ENCODE measurements at places on chromosomes 3 and 15.
A peak's percentile ranks its signal among the peaks of the same experiment; 100 is the strongest.

- DNase-seq, result no peak
Observed at GRCh38 chr15:92158426-92158825, 235.3 kb upstream of the ST8SIA2 start.

DNA sequence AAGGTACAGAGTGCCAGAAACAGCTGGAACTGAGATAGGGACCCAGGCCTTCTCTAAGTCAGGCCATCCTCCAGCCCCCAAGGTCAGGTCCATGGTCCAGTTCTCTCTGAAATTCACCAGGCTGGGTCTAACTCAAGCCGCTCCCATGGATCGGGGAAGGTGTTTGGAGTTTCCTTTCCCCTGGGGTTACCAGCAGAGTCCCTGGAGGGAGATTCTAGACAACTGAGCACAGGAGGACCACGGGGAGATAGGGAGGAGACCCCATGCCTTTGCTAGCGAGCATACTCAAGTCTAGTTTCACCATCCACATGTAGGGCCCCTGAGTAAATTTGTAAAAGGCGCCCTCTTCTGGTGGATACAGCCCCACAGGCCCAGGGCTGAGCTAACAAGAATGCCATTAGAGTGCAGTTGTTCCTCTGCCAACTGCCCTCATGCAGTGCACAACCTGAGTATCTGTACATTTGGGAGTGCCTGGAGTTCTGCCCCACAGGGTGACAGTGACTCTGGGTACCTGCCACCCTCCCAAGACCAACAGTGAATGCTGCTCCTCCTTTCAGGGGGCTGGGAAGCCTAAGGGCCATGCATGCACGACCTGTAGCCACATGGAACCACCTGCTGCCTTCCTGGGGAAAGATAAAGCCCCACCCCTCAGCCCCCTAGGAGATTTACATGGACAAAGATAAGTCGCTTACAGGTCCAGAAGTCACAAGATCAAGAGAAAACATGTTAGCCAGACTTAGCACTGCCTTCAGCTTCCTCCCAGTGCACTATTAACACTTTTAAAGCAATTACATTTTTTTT is 89.0 kb downstream of the IQSEC1 start:
- DNase-seq, result no peak

GRCh38 chr15:64634027-64634426 is 141.4 kb downstream of the RBPMS2 start:
- DNase-seq, result no peak

- DNase-seq, result no peak
Observed at GRCh38 chr15:101060576-101061551, 141.7 kb downstream of the LRRK1 start.

DNA sequence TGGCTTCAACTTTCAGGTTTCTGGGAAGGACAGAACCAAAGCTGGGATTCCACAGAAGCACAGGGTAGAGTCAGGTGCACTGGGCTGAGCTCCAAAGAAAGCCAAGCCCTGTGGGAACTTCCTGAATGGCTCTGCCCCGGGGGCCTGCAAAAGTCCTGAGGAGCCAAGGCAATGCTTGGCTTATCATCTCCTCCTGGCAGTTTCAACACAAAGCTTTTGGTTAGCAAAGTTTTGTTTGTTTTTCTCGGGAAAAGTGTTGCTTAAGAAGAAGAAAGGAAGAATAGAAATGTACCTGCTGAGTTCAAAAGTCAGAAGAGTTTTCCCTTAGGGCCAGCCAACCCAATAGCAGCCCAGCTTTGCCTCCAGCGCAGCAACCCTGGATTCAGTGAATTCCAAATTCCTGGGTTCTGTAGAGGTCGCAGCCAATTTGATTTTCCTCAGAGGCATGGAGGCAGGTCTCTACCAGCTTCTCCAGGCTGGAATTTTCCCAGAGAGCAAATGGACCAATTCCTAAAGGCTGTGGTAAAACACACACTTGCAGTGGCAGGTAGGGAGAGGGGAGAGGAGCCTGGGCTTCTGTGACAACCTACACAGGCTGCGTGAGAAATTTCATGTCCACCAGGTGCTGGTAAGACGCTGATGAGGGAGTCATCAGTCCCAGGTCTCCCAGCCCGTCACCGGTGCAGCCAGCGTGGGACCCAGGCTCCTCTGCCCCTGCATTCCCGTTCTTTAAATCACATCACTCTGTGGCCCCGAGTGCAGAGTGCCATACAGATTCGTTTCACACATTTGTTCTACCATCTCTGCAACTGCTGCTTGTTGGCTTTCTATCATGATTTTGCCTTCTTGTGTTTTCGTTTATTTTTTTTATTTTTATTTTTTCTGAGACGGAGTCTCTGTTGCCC is 54.3 kb upstream of the SNRPA1 start:
- DNase-seq, result no peak

- no peak for DNase-seq
Observed at GRCh38 chr15:35560870-35561269, 14.9 kb upstream of the DPH6 start.

DNA sequence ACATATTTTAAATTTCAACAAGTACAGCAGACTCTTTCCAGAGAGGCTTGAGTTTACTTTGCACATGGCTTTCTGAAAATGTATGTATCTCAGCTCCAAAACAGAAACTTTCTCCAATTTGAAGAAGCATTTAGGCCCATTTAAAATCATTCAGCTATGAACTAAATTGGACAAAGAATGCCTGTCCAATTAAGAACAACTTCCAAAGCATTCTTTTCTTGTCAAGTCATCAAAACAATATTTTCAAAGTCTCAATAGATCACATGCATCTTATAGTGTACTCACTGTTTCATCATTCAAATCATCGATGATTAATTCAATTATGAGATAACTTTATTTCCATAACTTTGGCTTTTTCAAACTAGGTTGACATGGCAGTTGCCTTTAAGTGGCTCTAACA is 95.2 kb downstream of the KBTBD8 start:
- DNase-seq, result no peak

- no peak for DNase-seq
Observed at GRCh38 chr3:13324835-13325501, 95.2 kb downstream of the NUP210 start.

- DNase-seq, result no peak
Observed at GRCh38 chr15:69696946-69697345, 244.3 kb downstream of the RPLP1 start.

GRCh38 chr3:44511238-44511566 is 33.7 kb upstream of the ZNF445 start:
- DNase-seq, result no peak

DNA sequence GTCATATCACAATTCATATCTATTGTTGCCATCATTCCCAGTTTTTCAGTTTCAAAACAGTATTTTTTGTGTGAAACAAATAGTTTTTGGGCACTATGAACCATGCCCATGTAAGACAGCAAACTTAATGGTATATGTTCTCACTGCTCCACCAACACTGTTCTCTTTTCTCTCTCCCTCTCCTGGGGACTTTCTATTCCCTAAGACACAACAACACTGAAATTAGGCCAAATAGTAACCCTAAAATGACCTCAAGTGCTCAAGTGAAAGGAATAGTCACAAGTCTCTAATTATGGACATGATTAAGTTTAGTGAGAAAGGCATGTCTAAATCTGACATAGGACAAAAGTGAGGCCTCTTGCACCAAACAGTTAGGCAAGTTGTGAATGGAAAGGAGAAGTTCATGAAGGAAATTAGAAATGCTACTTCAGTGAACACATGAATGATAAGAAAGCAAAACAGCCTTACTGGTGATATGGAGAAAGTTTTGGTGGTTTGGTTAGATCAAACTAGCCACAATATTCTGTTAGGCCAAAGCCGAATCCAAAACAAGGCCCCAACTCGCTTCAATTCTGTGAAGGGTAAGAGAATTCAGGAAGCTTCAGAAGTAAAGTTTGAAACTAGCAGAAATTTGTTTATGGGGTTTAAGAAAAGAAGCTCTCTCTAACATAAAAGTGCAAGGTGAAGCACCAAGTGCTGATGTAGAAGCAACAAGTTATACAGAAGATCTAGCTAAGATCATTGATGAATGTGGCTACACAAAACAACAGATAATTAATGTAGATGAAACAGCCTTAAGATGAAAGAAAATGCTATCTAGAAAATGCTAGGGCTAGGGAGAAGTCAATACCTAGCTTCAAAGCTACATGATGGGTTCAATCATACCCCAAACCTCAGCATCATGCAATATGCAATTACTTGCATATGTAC is 104.2 kb downstream of the CBLB start:
- no peak for DNase-seq

GRCh38 chr15:101100593-101101442 is 151.0 kb downstream of the CHSY1 start:
- DNase-seq, result no peak

DNA sequence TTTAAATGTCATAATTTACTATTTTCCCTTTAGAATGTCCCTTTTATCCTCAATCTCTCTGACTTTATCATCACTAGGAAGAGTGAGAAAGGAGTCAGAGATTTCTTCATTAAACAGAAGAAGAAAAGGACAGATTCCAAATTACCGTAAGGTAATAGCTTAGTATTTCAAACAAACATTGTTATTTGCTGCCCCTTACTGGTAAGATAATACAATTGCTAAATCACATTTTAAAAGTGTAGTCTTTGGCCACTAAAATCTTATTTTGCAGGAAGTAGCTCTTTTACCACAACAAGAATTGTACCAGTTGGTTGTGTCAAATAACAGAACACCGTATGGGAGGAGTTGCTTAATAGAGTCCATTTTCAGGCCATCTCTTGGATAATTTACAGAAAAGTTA is 53.7 kb downstream of the CGGBP1 start:
- no peak for DNase-seq

- no peak for DNase-seq
Observed at GRCh38 chr3:134067531-134068161, 37.9 kb upstream of the SLCO2A1 start.

DNA sequence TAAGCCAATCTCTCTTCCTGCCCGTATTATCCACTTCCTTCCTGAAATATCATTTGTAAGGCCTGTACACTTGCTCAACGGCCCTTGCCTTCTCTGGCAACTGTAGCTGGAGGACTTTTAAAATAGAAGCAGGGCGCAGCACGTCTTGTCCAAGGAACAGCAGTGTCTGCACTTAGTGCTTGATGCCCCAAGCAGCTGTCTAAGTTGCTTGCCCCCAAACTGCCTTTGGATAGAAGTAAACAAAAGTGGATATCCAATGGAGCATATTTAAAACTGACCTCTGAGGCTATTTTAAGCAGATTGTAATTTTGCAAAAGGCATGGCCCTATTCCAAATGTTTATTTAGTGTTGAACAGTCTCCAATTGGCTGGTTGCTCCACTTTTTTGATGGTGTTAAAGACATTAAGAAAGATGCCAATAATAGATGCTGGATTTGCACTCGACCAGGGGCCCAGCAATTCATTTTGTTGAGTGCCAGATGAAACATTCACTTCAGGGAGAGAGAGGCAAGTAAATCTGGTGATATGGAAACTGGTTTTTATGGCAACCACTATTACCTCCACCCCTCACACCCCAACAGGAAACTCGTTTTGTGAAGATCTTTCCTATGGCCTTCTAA is 526.8 kb upstream of the TBL1XR1 start:
- DNase-seq, result peak; percentile 19

DNA sequence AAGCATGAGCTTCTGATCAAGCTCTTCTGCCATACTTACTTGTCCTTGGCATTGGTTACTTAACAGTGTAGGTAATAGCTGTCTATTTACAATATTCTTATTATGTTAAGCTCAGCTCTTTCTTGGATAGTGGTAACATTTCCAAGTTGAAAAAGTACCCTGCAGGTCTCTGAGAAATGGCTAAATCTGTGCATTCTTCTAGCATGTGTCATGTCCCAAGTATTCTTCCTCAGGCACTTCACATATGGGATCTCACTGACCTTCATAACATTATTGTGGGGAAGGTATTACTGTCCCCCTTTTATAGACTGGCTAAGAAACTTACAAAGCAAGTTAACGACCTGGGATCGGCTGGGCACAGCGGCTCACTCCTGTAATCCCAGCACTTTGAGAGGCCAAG is 236.1 kb downstream of the RORA start:
- DNase-seq, result no peak

GRCh38 chr3:66037330-66037985 is 1.3 kb downstream of the MAGI1 start:
- no peak for DNase-seq

DNA sequence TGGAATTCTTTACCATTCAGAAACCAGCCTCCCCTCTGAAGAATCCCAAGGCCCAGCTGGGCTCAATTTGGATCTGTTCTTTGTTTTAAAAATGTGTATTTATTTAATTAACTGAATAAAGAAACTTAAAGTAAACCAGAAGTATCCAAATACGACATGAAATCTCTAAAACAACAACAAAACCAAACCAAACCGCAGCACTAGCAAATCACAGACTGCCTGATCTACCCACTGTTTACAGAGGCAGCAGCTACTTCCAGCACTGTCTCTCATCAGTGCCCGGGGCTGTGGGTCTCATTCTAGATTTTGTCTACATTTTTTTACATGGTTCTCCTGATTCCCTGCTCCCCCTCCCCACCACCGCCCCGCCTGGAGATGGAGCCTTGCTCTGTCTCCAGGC is 2.3 kb downstream of the FLNB start:
- DNase-seq, result no peak

DNA sequence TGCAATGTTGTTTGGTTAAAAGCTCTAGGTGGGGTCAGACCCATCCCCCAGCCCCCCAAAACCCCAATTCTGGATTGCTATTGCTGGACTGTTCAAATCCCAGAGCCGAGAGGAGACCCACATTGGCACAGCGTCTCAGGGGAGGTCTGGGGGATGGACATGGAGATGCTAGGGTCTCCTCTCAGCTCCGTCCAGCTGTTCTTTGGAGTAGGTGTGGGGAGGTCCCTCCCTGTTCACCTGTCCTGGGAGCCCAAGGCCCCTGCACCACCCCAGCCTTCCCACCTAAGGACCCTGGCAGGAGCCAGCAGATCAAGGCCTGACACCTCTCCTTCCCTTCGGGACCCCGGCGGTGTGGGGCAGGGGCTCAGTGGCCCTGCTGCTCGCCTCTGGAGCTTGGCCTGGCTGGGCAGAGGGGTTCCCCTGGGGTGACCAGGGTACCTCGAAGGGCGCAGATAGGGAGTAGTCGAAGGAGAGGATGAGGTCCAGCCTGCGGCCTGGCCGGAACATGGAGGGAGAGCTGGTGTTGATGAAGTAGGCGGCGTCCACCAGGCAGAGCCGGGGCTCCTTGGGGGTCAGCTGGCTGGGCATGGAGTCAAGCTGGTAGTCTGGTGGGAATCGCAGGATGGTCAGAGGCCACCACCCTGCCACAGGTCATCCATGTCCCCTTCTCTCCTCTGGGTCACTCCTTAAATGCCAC is 23.9 kb downstream of the PLA2G4D start:
- no peak for DNase-seq

All from NCI-H1417 treated with DMSO at 0.1 percent for 48 hours (cell line).